Panc1 (cell line): ENCODE measurements at places on chromosomes 1 and 21. TPM values are rescaled to one million over a fixed set of nuclear protein-coding genes. Genes with fewer than 3 reads are reported as not detected.

Gene PLA2G2D
- not detected for total RNA-seq

Gene S100A12
- total RNA-seq = not detected

Gene PRAMEF6
- not detected for total RNA-seq

Gene TMEM69
- total RNA-seq = 19.1 TPM

Gene GSTM5
- not detected for total RNA-seq

Gene KCNN3
- total RNA-seq = 0.05 TPM

Gene CAMK2N1
- total RNA-seq = 4.4 TPM

GRCh38 chr1:64292399-64292798 lies 89.0 kb downstream of the UBE2U start:
- no peaks in the 10 kb centered on the region for H3K36me3 ChIP-seq
- no peaks in the 10 kb centered on the region for H3K4me1 ChIP-seq
- H3K27ac ChIP-seq = no peak overlapping the region
- no peaks in the 10 kb centered on the region for H3K27me3 ChIP-seq

GRCh38 chr1:7406641-7407543 lies 364.2 kb upstream of the VAMP3 start:
- H3K4me3 ChIP-seq = no peak overlapping the region
- no peak for DNase-seq
- H3K4me1 ChIP-seq = peaks cover 9% of the 10 kb centered on the region
- no peaks in the 10 kb centered on the region for H3K36me3 ChIP-seq
- no peaks in the 10 kb centered on the region for H3K27me3 ChIP-seq

GRCh38 chr1:51648180-51649109 lies 31.6 kb downstream of the OSBPL9 start:
- H3K36me3 ChIP-seq = no peaks in the 10 kb centered on the region
- no peaks in the 10 kb centered on the region for H3K27me3 ChIP-seq
- DNase-seq = no peak
- H3K4me1 ChIP-seq = peaks cover 22% of the 10 kb centered on the region
- peak overlapping the region; percentile 57 for H3K27ac ChIP-seq

DNA sequence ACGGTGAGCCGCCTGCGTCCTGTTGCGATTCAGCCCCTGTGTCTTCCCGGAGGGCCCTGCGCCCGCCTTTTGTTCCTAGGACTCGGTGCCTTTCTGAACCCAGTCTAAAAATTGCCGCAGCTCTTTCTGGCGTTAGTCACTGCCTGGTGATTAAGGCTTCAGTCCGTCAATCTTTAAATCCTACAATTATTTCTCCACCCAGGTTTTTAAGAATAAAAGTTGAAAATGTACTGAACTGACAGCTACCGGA lies 16.2 kb upstream of the PDXK start:
- H3K27me3 ChIP-seq = no peaks in the 10 kb centered on the region
- H3K4me3 ChIP-seq = no peak overlapping the region
- no peak overlapping the region for H3K27ac ChIP-seq
- no peaks in the 10 kb centered on the region for H3K36me3 ChIP-seq
- DNase-seq = no peak

DNA sequence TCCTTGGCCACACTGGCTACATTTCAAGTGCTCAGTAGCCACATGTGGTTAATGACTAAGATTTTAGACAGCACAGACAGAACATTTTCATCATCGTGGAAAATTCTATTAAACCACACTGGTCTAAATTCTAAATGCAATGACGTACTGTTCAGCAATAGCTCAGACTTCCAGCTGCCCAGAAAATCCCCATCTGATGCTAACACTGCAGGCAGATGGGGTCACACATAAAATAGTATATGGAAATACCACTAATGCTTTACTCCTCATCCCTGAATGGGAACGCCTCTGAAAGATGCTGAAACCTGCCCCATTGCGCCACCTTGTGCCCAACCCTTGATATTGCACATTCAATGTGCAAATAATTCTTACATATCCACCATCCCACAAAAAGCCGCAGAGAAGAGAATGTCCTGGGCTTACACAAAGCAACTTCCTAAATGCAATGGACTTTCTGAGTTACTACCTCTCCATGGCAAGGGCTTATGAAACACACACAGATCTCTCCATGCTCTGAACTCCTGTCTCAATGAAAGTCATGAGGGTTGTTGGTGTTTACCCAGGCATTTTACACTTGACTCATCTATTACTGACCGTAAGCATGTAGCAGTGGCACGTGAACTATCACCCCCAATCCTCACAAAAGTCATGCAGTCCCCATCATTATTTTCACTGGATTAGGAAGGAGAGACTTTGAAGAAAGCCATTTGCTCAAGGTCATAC lies 20.3 kb upstream of the SLC5A9 start:
- no peak overlapping the region for H3K4me3 ChIP-seq
- H3K27me3 ChIP-seq = 0 out of 2 replicates have a peak, but pooled peaks cover 2% of the 10 kb centered on the region
- no peaks in the 10 kb centered on the region for H3K4me1 ChIP-seq
- DNase-seq = peak; percentile 45

DNA sequence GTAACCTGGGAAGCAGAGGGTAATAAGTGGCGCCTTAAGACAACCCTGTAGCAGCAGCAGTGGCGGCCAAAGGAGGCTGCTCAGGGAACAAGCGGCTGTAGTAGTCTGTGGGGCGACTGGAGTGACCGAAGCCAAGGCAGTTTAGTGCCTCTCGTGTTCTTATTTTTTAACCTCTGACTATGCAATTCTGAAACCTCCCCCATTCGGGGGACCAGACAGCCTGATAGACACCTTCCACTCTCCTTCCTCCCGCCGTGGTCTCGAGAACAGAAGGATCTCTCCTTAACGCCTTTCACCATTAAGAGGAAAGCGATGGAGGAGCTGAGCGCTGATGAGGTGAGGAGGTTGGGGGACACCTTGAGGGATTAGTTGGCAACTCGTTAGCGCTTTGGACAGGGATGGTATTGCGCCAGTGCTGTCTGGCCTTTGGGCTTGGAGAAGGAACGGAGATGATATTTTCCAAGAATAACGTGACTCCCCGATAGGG lies 644 bp downstream of the UBE4B start:
- no peaks in the 10 kb centered on the region for H3K27me3 ChIP-seq
- peak overlapping the region; percentile 99 for H3K27ac ChIP-seq
- peak overlapping the region; percentile 99 for H3K4me3 ChIP-seq
- no peak for DNase-seq
- H3K36me3 ChIP-seq = peaks cover 5% of the 10 kb centered on the region; the same call in 1 of the 2 replicates

DNA sequence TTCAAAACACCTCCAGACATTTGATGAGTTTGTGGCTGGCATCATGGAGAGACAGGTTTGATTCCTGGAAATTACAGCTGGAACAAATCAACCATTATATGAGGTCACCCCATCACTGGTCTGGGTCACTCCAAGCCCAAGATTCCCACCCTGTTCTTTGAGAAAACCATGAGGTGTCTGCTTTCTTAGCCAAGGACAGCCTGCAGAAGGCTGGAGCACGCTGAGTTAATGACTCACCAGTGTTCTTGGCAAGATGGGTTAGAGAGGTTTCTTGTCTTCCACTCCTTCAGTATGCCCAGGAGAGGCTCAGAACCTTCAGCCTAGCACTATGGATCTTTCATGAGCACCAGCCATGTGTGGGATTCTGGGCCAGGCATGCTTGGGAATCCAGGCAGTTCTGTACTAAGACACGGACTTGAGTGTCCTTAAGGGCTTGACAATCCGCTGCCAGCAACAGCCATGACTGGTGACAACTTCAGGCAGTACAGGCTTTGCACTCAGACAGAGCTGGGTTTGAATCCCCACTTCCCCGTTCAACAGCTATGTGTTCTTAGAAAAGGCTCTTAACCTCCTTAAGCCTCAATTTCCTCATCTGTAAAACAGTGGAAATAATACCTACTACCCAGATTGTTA lies 43.9 kb downstream of the GRHL3 start:
- no peak for DNase-seq
- H3K27me3 ChIP-seq = no peaks in the 10 kb centered on the region
- peak overlapping the region; percentile 20; the same call in 1 of the 2 replicates for H3K27ac ChIP-seq
- H3K4me1 ChIP-seq = peaks cover 19% of the 10 kb centered on the region

DNA sequence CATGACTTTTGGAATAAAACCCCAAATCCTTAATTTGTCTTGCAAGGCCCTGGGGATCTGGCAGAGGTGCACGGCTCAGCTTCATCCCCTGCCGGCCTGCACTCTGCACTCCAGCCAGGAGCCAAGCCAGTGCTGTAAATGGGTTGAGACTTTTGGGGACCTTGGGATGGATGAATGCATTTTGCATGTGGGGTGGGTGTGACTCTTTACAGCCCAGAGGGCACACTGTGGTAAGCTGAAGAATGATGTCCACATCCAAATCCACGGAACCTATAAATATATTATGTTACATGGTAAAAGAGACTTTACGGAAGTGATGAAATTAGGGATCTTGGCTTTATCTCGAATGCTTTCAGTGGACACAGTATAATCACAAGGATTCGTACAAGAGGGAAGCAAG lies 177.8 kb downstream of the EDEM3 start:
- H3K27ac ChIP-seq = no peak overlapping the region
- no peak overlapping the region for H3K4me3 ChIP-seq
- DNase-seq = no peak
- H3K4me1 ChIP-seq = no peaks in the 10 kb centered on the region
- no peaks in the 10 kb centered on the region for H3K36me3 ChIP-seq

- H3K4me1 ChIP-seq = no peaks in the 10 kb centered on the region
- DNase-seq = no peak
- no peaks in the 10 kb centered on the region for H3K36me3 ChIP-seq
- H3K4me3 ChIP-seq = no peak overlapping the region
Observed at GRCh38 chr1:172724765-172725613, 66.1 kb downstream of the FASLG start.

DNA sequence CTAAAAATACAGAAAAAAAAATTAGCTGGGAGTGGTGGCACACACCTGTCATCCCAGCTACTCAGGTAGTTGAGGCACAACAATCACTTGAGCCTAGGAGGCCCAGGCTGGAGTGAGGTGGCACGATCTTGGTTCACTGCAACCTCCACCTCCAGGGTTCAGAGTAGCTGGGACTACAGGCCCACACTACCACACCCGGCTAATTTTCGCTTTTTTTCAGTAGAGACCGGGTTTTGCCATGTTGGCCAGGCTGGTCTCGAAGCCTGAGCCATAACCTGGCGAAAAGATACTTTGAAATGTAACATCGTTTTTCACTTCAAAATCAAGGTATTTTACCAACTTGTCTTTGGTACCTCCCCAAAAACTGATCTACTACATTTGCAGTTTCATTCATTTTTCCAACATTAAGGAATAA lies 6.1 kb downstream of the GAS5 start:
- no peak overlapping the region for H3K4me3 ChIP-seq
- H3K27ac ChIP-seq = no peak overlapping the region

DNA sequence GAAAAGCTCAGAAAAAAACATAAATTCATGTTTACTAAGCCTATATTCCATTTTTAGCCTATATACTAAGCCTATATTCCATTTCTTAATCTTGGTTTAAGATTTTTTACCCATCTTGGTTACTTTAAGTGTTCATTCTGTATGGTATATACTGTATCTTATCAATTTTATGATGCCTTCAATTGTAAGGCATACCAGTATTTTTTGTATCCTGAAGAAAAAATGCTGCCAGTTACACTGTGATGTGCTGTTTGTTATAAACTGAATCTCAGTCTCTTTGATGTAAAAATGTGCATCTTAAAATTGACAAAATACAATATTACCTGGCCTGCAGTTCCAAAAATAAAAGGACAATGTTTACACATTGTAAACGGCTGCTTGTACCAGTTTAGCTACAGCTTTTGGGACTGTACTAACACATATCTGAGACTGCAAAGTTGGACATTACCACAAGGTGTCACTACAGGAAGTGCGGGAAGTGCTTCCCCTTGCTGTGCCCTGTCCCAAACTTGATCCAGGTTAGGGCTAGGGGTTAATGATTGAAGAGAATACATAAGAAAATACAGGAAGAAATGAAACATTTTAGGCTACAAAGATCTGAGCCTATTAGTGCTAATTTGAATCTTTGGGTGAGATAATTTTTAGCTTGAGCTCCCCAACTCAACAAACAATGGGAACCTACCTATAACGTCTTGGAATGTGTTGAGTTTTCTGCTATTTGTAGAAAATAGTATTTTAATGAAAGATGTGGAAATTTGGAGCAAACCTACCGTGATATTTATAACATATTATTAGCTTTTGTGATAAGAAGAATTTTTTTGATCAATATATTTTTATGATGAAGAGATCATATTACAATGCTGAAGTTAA lies 108.9 kb downstream of the LBR start:
- no peak overlapping the region for H3K4me3 ChIP-seq
- H3K4me1 ChIP-seq = no peaks in the 10 kb centered on the region
- H3K27ac ChIP-seq = no peak overlapping the region
- H3K27me3 ChIP-seq = peaks cover 4% of the 10 kb centered on the region; the same call in 1 of the 2 replicates
- no peaks in the 10 kb centered on the region for H3K36me3 ChIP-seq

- no peak overlapping the region for H3K27ac ChIP-seq
- DNase-seq = no peak
- H3K36me3 ChIP-seq = no peaks in the 10 kb centered on the region
- H3K4me1 ChIP-seq = no peaks in the 10 kb centered on the region
- H3K27me3 ChIP-seq = no peaks in the 10 kb centered on the region
Observed at GRCh38 chr21:45631540-45631939, 12.0 kb upstream of the PCBP3 start.

- no peak overlapping the region for H3K27ac ChIP-seq
- H3K4me3 ChIP-seq = no peak overlapping the region
- no peaks in the 10 kb centered on the region for H3K27me3 ChIP-seq
- H3K4me1 ChIP-seq = peaks cover 8% of the 10 kb centered on the region
Observed at GRCh38 chr21:42089665-42090310, 18.7 kb downstream of the UMODL1 start.

DNA sequence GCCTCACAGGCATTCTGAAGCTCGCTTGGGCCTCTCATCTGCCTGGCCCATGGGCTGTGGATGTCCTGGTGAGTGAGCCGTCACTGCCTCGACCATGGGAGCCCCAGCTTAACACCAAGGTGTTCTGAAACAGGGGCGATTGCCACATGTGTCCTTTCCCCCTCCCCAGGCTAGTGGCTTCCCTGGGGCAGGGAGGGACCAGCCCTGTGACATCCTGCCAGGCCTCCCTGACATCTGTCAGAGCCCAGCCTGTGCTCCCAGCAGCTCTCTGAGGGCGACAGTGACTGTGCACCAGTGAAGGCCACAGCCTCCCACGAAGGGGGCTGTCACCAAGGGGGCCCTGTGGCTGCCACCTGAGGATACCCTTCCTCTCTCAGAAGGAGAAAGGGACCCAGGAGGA lies 35.9 kb upstream of the CCDC27 start:
- no peak for DNase-seq
- H3K27me3 ChIP-seq = no peaks in the 10 kb centered on the region
- H3K36me3 ChIP-seq = no peaks in the 10 kb centered on the region
- no peak overlapping the region for H3K4me3 ChIP-seq
- H3K27ac ChIP-seq = no peak overlapping the region
- peaks cover 13% of the 10 kb centered on the region for H3K4me1 ChIP-seq

DNA sequence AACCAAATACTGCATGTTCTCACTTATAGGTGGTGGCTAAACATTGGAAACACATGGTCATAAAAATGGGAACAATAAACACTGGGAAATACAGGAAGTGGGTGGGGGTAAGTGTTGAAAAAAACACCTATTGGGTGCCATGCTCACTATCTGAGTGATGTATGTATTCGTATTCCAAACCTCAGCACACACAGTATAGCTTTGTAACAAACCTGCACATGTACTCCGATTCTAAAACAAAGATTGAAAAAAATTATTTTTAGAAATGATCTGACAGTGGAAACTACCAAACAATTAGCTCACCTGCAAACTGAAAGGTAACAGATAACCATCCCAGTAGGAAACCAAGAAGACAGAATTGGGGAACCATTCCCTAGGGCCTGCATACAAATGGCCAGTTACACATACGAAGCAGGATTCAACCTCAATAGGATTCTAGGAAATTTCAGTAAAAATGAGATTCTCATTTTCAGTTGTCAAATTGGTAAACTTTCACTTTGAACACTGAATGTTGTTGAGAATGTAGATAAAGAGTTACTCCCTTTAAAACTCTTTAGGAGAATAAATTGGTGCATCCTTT lies 88.1 kb upstream of the LRRC8D start:
- H3K36me3 ChIP-seq = no peaks in the 10 kb centered on the region
- no peak for DNase-seq
- H3K4me3 ChIP-seq = no peak overlapping the region
- H3K27ac ChIP-seq = no peak overlapping the region
